ENCODE measurements at places on chromosomes 2 and 18. TPM values are rescaled to one million over a fixed set of nuclear protein-coding genes. Genes with fewer than 3 reads are reported as not detected.

Gene WNT10A
- not detected for total RNA-seq

Gene ANKRD53
- total RNA-seq: 0.33 TPM

Gene SALL3
- not detected for total RNA-seq

Gene MC2R
- total RNA-seq: not detected

Gene LRRTM4
- not detected for total RNA-seq

Gene CYS1
- under 0.01 TPM for total RNA-seq

Gene ADCYAP1
- total RNA-seq: not detected

Gene RABL2A
- total RNA-seq: 5.2 TPM

Gene RUFY4
- total RNA-seq: not detected

Gene AQP12A
- not detected for total RNA-seq

Gene DTYMK
- total RNA-seq: 19.9 TPM

Gene SERPINB12
- not detected for total RNA-seq

Gene LHCGR
- not detected for total RNA-seq

Gene FEV
- not detected for total RNA-seq

Gene ELOA2
- not detected for total RNA-seq

Gene GAREM2
- 0.22 TPM for total RNA-seq
